ENCODE measurements at places on chromosomes 4 and X. TPM values are rescaled to one million over a fixed set of nuclear protein-coding genes. Genes with fewer than 3 reads are reported as not detected.
A peak's percentile ranks its signal among the peaks of the same experiment; 100 is the strongest.

DNA sequence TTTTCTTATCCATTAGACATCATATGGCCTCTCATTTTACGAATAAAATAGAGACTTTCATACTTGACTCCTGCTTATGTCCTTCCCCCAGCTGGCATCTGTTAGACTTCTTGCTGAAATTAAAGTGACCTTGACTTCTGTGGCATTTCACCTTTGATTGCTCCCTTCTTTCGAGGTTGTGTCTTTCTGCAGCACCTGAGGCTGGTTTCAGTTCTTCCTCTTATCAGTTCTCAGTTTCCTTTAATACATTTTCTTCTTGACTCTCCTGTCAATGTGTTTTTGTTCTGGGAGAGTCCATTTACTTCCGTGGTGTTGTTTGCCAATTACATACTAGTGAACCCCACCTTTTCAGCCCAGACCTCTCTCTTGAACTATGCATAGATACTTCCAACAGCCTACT is 81.6 kb downstream of the RBPJ start:
- no peak for DNase-seq

DNA sequence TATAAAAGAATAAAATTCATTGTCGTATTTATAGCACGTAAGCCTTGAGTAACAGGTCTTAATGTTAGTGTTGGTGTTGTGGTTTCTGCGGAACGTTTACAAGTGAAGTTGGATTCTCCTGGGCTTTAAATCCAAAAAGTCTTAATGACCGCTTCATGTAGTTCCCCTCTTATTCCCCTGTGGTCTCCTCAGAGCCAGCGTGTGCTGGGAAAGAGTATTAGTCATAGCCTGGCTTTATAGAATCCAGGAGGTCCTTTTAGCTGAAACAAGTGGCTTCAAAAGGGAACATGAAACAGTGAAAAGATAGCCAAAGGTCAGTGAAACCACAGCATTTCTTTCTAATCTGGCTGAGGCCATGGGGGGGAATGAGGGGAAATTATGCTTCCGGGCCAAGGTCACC is 79.1 kb downstream of the CLCN4 start:
- DNase-seq: no peak

Gene COL4A5
- 0.24 TPM for total RNA-seq

DNA sequence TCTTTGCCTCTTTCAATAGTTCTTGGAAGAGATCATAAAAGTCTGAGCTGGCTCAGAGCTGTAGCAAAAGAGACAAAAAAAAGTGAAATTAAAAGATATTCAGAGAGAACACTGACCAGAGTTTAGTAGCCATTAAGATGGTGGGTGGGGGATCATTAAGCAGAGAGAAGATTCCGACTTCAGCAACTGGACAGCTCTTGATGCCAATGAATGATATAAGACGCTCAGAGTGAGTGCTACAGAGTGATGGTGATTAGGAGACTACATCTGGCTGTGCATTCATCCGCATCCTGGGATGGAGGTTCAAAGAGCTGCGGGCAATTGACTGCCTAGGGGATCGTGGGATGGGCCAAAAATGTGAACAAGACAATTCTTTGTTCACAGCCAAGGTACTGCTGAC is 178.5 kb downstream of the PACRGL start:
- no peak for DNase-seq

- no peak for DNase-seq
These were observed at the start of gene TEX13A for GRCh38 chrX:105220636-105221035. Gene TEX13A (minus strand): TSS chrX:105220694. CDS start chrX:105220397, 297 bp downstream.

DNA sequence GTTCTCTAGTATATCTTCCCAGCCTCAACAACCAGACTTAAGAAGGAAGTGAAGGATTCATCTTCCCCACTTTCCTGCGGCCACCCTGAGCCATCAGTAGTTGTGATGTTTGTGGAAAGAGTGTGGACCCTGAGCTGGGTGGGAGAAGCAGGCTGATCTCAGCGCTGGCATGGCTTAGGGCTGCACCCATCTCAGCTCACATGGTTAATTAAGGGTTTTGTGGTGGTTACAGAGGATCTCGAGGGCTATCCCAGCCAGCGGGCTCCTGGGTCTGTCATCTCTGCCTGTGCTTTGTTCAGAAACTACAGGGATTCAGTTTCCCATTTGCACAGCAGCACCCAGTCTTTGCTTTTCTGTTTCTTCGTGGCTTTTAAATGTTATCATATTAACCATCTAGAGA is 163.4 kb downstream of the PTTG2 start:
- DNase-seq: no peak

Gene IQSEC2
- total RNA-seq: 16.0 TPM

Gene GPR34
- total RNA-seq: not detected

DNA sequence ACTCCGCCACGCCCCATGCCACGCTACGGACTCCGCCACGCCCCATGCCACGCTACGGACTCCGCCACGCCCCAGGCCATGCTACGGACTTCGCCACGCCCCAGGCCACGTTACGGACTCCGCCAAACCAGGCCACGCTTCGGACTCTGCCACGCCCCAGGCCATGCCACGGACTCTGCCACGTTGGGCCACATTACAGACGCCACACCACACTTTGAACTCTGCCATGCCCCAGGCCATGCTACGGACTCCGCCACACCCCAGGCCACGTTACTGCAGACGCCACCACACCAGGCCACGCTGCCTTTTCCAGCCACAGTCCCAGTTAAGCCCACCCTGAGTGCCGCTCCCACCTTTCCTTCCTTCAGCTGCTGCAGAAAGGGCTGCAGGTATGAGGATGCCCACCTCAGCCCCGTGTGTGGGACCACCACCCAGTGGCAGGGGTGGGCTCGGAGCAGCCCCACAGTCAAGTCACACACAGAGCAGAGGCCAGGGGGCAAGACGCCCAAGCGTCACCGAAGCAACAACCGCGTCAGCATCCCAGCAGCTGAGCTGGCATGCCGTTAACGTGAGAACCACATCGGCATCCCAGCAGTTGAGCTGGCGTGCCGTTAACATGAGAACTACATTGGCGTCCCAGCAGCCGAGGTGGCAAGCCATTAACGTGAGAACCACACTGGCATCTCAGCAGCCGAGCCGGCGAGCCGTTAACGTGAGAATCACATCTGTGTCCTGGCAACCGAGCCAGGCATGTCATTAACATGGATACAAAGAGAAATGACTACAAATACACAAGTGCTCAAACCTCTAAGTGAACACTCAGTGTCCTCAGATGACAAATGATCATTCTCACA is 26.4 kb downstream of the GAK start:
- DNase-seq: no peak

Gene DDIT4L
- total RNA-seq: 0.27 TPM

Gene PFKFB1
- total RNA-seq: 0.14 TPM

GRCh38 chr4:80335554-80336358 is at the start of gene CFAP299:
Gene CFAP299 (plus strand): TSS chr4:80335730.
- DNase-seq: peak; percentile 77

GRCh38 chr4:154329268-154329868 is 162.2 kb downstream of the DCHS2 start:
- peak; percentile 33 for DNase-seq

DNA sequence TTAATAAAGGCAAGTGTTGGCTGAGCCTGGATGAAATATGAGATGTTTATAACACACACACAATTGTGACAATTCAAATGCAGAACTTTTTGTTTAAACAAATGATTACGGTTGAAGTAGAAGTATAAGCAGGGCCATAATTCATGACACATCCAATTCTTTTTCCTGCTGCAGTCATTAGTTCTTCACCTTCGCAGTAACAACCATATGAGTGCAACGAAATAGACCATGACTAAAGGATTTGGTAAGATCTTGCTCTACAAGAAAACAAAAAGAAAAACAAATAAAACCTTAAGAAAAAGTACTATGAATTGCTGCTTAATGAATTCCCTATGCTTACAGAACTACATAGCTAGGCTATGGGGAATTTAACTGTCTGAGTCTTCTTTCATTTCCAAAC is 13.9 kb upstream of the BMPR1B start:
- no peak for DNase-seq

Gene TRAPPC2
- 17.2 TPM for total RNA-seq

Gene P2RY10
- total RNA-seq: not detected

Gene KIAA1210
- total RNA-seq: not detected

GRCh38 chr4:119005928-119006460 is 117.3 kb downstream of the SYNPO2 start:
- DNase-seq: no peak
